T1000 (cell line): ENCODE measurements at places on chromosomes 4 and X.

DNA sequence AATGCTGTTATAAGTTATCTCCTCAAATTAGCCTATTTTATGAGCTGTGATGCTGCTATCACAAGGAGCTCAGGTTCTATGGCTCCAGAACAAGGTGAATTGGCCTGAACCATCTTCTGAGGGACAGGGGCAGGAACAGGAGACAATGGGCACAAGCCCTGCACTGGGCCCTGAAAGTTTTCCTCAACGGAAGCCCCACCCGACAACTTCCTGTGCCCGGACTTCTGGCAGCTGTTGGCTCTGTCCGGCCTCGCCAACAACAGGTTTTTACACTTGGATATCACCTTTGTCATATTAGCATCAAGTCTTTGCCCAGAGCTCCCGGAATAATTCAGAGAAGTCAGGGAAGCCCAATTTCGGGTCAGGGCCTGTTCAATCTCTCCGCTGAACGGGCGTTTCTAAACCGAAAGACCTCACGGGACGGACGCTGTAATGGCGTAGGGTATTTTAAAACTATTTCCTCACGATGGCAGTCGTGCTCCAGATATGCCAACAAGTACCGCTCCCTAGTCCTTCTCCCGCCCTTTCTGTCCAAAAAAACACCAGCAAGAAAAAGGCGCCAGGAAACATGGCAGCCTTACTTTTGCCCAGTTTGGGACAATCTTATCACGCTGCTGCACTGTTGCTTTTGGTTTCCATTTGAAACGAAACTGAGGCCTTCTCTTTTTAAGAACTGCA lies 201.0 kb upstream of the STK26 start:
- no peak for DNase-seq

DNA sequence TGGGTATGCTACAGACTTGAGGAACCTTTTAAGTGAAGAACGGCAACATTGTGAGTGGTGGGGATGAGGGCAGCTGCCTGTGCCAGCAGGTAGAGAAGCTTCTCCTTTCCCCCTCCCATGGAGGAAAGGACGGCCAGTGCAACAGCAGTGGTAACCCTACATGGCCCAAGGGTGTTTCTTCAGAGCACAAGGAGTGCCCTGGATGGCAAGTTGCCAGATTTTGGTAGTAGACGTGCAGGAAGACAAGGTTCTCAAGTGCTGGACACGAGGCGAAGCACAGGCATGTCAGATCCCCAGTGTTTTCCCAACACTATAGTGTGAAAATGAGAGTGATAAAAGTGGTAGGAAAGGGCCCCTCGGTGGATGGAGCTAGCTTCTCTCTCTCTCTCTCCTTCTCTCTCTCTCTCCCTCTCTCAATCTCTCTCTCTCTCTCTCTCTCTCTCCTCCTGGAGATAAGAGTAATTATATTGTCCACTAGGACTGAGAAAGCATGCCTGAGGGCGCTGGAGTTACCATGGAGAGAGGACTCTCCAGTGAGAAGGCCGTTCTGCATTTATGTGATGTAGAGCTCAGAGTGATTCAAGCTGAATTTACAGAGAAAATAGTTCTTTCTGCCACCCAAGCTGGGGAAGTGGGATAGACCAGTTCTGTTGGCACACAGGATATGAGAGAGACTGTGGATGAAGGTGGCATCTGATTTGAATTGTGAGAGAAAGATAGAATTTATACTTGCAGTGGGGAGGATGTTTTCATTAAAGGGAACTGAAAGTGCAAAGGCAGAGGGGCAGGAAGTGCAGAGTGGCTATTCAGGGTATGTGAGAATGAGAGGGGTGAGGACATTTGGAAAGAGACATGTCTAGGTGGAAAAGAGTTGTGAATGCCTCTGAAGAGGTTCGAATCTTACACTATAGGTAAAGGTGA lies 25.7 kb upstream of the TRPC3 start:
- DNase-seq, result no peak

- no peak for DNase-seq
Measured at GRCh38 chrX:82816001-82816400, 692.1 kb upstream of the POU3F4 start.

DNA sequence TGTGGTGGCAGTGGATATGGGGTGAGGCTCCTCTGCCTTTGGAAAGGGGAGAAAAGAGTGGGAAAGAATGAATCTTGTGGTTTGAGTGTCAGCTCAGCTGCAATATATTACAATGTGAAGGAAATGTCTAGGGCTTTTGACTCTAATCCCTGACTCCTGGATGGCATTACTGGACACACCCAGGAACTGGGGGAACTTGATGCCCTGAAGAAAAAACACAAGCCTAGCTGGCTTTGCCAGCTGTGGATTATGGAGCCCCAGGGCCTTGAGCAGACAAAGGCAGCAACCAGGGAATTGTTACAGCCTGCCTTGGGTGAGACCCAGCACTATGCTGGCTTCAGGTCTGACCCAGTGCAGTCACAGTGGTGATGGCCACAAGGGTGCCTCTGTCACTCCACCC lies 57.1 kb upstream of the CYSLTR1 start:
- no peak for DNase-seq

DNA sequence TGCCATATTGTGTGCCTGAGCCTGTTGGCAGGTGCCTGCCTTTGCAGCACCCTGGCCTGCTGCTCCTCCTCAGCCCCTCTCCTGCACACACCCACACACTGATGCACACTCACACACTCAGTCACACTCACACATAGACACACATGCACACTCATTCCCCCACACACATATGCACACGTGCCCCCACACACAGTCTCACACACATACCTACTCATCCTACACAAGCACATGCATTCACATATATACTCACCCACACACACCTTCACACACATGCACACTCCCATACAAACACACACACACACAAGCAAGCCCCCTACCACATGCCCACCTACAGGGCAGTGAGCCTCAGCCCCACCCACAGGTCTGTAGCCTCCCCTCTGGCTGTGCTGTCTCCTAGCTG lies 245.0 kb downstream of the EVC2 start:
- DNase-seq, result no peak

- no peak for DNase-seq
Measured at GRCh38 chr4:52869656-52870055, 7.5 kb downstream of the RASL11B start.

DNA sequence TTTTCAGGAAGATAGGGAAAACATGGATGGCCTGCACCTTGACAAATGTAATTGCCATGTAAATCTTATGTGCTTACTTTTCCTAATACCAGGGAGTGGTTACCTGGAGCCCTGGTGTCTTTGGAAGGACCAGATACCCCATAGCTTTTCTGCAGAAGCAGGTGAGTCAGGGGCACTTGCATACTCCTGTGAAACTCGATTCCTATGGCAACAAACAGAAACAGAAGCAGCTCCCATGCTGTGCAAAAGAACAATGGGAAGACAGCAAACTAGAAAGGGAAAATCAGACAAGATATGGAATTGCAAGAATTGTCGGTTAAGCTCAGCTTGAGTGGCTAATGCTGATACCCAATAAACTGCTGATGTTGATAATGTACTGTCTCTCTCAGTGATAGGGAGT lies 117.4 kb upstream of the AFF2 start:
- DNase-seq, result no peak

- DNase-seq, result no peak
Measured at GRCh38 chr4:52877036-52877435, 14.9 kb downstream of the RASL11B start.

GRCh38 chr4:140944572-140944971 lies 188.4 kb upstream of the TBC1D9 start:
- DNase-seq, result no peak

- DNase-seq, result no peak
Measured at GRCh38 chr4:6368601-6369000, 99.0 kb downstream of the WFS1 start.

GRCh38 chr4:101417046-101417445 lies 69.7 kb upstream of the PPP3CA start:
- no peak for DNase-seq

GRCh38 chrX:6861456-6861855 lies 286.1 kb upstream of the STS start:
- no peak for DNase-seq

DNA sequence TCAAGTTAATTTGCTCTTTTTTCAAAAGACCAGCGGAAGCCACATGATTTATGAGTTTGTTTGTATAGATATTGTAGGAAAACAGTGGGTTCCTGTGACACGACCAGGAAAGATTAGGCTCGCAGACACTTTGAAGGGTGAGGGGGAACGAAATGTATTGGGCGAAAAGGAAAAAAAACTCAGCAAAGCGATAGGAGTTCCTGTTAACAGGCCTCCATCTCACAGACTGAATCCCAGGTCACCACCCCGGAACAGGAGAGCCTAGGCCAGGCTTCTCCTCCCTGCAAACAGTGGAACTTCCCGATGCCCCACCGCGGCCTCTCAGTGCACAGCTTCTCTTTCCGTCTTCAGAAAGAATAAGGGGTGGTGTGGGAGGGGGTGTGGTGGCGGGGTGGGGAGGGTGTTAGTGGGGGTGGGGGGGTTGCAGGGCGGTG lies 181.8 kb upstream of the GPRIN3 start:
- DNase-seq, result no peak

GRCh38 chrX:25285598-25285997 lies 269.8 kb upstream of the ARX start:
- DNase-seq, result no peak

- DNase-seq, result no peak
Measured at GRCh38 chrX:138858438-138858837, 146.9 kb upstream of the FGF13 start.

DNA sequence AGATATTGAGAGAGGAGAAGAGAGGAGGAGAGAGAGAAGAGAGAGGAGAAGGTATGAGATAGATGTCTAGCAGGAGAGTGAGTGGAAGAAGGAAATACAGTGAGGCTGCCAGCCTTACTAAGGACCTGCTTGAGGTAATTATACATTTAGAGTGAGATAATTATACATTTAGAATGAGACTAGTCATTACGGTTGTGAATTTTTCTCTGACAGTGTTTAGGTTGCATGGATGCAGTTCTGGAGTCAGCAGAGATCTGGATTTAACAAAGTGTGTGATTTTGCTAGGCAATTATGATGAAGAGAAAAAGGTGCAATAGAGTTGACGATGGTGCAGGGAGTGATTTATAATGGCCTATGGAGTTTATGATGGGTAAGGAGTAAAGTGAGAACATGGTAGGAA lies 187.1 kb upstream of the ARX start:
- DNase-seq, result no peak

DNA sequence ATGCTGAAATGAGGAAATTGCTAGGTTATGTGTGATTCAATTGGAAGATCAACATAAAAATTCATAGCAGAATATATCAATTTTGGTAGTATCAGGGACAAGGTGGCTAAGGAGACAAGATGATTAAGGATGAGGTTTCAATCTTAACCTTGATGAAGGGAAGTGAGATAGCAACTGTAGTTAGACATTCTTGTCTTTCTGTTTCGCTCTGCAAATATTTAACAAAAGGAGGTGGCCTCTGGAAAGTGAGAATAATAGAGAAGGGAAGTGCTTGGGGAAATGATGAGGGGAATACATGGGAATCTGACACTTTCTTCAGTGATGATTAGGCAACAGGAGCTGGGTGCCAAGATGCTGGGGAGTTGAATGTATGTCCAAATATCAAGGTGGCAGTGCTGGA lies 337.1 kb upstream of the PUDP start:
- DNase-seq, result no peak

DNA sequence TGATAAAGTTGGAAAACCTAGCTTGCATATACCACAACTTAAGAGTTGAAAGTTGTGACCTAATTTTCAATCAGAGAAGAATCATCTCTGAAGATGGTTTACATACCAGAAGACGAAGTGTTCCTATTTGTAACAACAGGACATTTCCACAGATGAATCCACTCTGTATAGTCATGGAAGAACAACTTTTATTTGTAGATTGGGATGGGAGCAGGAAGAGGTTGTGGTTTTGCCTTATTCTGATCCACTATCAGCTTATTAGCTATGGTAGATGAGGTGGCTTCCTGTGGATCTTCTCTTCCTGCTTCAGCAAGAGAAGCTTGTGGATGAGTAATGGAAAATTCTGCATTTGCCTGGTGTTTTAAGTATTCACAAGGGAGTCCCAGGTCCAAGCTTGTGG lies 18.6 kb upstream of the SUPT20HL1 start:
- peak; percentile 1 for DNase-seq
